ENCODE measurements at places on chromosomes 6 and 20.

DNA sequence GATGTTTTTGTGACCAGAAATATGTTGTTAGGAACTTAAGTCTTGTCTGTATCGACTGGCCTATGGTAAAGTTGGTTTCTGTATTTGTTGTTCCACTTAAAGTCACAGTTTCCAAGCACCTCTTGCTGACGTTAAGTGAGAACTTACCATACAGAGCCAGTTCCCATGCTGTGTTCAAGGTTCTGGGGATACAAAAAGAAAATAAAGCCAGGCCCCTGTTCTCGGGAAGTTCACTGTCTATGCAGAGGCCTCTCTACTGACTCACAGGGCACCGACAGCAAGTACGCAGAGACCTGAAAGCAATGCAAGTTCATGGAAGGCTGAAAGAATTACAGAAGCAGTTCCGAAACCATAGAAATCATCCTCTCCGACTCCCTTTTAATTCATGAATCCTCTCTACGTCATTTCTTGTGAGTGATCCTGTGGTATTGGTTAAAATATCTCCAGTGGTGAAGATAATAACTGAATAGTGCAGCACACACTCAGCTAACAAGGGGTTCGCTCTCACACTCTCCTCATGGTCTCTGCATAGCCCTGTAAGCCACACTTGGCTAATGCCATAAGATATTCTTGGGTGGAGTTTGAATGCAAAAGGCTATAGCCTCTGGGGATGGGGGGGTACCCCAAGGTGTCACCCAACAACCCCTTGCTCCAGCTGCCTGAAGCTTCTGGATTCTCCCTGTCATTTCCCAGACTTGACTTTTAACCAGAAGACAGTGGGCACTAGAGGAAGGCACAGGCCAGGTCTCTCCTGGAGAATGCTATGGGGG lies 91.2 kb upstream of the EXOC2 start:
- no peak for DNase-seq

GRCh38 chr6:168198302-168199180 lies 119.5 kb upstream of the FRMD1 start:
- no peak for DNase-seq

DNA sequence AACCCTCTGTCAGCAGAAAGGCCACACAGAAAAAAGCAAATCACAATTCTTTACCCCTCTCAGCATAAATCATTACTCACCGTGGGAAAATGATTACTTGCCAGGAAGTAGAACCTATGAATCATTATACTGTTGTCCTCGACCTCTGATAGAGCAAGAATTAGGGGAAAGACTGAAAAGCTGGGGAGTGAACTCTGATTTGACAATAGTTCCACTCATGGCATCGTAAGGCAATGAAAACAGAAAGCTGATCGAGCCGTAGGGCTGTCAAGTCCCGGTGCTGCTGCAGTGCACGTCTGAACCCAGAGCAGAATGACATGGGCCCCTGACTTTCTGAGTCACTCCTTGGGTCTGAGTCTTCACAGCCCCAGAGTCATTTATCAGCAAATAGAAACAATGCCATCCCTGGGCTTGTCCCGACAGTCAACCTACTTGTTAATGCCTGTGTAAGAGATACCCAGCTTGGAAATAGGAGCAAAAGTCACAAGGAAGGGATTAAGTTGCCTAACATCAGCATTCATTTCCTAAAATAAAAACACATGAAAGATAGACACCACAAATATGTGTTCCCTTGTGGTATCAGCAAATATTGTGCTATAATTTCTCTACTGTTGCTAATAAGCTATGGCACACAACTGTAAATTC lies 224.8 kb upstream of the MARCKS start:
- peak; percentile 9 for DNase-seq

DNA sequence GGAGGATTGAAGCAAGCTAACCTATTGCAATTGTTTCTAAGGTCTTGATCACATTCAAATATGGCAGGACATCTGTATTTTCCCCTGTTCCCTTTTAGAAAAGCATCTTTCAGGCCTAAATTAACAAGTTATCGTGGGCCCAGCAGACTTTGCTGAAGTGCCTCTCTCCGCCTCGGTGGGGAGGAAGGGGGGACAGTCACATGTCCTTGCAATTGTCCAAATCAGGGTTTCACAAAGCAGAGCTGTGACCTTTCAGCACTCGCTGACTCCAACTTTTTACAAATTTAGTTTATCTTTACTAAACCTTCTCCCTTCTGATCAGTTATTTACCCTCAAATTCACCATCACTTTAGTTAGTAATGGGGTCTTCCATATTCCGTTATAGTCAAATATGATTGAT lies 74.4 kb upstream of the KCNK16 start:
- no peak for DNase-seq

DNA sequence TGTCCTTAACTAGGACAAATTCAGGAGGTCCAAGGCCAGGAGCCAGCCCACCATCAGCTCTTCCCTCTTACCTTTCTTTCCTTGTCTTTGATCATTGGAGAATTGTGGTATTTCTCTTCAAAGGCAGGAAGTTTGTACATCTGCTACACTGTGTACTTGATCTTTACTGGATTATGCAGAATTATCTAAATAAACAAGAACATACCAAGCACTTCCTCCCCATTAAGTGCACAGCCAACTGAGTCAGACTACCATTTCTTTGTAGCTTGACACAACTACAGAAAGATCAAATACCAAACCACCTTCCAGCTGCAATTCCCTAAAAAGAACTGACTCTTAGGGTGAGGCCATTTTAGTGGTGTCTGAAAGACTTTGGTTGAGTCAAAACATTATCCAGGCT lies 195.1 kb downstream of the HDGFL1 start:
- no peak for DNase-seq

- no peak for DNase-seq
Measured at GRCh38 chr6:125814481-125814880, 23.7 kb downstream of the NCOA7 start.

DNA sequence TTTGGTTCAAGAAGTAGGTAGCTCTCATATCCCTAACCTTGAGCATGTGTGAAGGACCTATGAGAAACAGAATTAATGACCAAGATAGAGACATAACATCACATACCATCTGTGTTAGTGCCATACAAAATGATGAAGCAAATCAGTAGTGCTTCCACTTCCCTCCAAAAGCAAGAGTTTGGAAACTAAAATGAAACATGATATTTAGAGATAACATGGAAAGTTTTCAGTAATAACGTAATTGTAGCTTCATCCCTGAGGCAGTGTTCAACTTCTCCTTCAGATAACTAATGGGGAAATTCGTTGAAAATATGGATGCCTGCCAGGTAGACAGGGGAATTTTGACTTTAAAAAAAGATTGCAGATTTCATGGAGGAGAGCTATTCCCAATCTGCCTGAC lies 248.4 kb upstream of the IRAK1BP1 start:
- no peak for DNase-seq

DNA sequence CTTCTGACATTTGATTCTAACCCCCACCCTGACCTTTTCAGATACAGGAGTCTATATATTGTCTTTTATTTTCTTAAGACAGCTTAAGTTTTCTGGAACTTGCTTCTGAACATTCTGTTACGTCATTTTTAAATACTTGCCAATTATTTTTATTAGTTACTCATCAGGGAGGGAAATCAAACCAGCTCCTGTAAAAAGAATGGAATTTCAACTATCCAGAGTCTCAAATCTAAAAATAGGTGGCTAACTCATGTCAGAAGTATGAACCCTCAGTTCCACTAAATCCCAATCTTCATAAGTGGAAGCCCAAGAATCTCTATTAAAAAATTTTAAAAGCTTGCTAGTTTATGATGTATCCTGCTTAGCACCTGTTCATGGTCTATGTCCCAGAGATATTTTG lies 900.0 kb downstream of the KIF16B start:
- DNase-seq = no peak

GRCh38 chr6:123712831-123713230 lies 76.1 kb upstream of the TRDN start:
- no peak for DNase-seq

- DNase-seq = no peak
Measured at GRCh38 chr20:4047614-4048013, 32.3 kb upstream of the RNF24 start.

- no peak for DNase-seq
Measured at GRCh38 chr6:52725143-52725534, 38.1 kb downstream of the GSTA2 start.

DNA sequence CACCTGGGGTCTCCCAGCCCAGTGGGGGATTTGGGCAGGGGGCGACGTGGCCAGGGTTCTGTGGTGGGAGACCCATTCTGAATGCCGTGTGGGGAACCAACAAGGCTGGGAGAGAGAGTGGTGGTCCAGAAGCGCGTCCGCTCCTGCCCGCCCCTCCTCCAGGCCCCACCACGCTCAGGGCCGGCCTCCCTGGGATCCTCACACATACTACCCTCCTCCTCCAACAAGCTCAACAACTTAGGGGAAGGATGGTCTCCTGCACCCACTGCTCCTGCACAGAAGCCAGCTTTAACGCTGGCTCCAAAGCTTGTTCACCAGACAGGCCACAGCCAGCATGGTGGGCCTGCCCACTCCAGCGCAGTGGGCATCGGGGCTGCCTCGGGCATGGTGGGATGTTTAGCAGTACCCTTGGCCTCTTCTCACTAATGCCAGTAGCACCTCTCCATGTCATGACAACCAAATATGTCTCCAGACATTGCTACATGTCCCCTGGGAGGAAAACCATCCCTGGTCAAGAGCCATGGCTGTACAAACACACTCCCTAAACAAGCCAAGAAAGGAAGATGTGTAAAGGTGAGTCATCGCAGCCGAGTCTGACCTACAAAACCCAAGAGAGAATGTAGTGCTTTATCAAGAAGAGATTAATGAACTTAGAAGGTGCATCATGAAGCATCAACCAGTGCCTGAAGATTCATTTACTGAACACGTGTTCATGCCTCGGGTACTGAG lies 75.7 kb downstream of the BMP7 start:
- no peak for DNase-seq

DNA sequence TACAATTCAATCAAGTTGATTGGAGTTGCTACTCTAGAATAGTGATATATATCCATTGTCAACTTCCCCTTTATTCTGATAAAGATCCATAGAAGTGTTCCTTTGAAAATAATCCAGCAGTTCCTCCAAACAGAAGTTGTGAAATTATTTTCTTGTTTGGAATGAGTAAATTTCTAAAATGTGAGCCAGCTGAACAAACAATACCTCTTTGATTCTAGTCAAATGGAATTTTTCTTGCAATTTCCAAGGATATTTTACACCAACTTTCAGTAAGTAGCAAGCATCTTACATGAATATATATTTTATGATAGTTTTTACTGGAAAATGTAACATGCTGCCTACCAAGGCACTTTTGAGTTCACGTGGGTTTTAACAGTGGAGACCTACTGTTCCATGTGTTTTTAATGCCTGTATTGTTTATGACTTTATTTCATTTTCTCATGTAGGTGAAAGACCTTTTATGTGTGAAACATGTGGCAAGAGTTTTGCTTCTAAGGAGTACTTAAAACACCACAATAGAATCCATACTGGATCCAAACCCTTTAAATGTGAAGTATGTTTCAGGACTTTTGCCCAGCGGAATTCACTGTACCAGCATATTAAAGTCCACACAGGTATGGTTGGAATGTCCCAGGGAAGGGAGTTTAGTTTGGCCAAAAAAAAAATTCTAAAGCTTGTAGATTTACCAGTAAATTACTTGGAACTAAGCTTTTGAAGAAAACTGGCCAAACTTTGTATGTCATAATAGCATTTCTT lies 6.5 kb downstream of the GZF1 start:
- no peak for DNase-seq

Measured in stimulated activated CD4-positive, alpha-beta T cell treated with anti-CD3 and anti-CD28 coated beads, Interleukin-1b, Interleukin-23, amount 100 ng/mL, for 4 hours (primary cell).